Midbrain (tissue), 1 donor: ENCODE measurements at places on chromosomes 3 and 15.
A peak's percentile ranks its signal among the peaks of the same experiment; 100 is the strongest.

DNA sequence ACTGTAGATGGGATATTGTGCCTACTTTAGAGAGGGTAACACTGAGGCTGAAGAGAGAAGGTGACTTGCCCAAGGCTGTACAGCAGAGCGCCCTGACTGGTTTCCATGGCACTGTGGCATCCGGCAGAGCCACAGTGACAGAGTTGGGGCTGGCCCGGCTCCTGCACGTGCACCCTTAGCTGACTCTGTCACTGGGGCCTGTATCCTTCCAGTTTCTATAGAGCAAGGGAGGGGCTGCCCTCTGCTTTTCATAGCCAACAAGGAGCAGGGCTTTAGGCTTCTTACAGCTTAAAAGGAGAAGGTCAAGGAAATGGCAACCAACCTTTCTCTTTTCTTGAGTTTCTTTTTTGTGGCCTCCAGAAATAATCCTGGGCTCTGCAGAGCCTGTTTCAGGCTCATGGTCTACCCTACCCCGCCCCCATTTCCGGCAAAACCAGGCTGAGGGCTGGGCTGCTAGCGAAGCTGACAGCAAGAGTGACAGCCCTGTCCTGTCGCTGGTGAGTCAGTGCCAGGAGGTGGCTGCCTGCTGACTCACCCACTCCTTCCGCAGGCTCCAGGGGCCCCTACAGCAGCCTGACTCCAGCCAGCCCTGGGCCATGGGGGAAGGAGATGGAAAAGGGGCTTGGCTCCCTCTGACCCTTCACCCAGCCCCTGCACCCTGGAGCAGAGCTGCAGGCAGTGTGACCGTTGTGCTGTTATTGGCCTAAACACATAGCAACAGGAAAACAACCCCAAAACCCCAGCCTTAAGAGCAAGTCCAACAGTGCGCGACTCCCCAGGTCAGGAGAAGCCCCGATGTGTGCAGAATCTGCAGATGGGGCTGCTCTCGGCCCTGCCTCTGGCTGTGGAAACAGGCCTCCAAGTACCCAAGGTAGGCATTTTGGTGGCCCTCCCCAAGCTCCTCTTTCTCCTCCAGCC is 29.8 kb downstream of the SLC6A6 start:
- peak; percentile 73 for DNase-seq

DNA sequence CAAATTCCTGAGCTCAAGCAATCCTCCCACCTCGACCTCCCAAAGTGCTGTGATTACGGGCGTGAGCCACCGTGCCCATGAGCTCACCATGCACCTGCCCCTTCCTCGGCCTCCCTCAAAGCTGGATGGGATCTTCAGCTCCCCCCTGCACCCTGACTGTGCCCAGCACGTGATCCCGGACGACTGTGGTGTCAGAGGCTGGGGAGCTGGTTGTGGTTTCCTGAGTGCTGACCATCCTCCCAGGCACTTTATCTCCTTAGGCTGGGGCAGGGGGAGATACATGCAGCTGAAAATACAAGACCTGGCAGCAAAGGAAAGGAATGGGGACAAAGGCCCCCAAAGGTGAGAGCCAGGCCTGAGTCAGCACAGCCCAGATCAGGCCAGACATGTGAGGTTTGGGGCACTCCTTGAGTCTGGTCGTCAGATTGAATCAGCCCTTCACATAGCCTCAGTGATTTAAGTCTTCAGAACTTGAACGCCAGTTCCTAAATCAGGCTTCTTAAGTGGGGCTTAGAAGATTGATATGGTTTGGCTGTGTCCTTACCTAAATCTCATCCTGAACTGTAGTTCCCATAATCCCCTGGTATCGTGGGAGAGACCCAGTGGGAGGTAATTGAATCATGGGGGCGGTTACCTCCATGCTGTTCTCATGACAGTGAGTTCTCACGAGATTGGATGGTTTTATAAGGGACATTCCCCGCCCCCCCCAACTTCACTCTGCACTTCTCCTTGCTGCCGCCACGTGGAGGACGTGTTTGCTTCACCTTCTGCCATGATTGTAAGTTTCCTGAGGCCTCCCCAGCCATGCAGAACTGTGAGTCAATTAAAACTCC is 35.8 kb downstream of the PRKCD start:
- no peak for DNase-seq

DNA sequence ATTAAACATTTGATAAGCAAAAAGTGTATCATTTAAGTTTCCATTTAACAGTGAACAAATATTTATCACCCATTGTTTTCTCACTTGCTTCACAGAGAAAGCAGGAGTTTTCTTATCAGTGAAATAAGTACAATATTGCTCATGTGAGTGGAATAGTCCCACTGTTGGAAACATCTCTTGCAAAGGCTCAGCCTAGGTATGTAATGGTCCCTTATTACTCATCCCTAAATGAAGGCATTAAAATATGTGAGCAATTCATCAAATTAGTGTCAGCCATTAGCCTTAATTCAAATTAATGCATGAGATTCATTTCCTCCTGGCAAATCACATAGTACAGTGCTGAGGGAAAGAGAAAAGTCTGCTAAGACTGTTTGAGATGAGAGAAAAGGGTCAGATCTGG is 9.6 kb upstream of the FMN1 start:
- DNase-seq = no peak

GRCh38 chr3:186511245-186511644 is 32.9 kb downstream of the CRYGS start:
- no peak for DNase-seq

GRCh38 chr3:38168151-38169026 is 3.1 kb downstream of the OXSR1 start:
- no peak for DNase-seq
